ENCODE measurements at places on chromosomes 5 and 9. TPM values are rescaled to one million over a fixed set of nuclear protein-coding genes. Genes with fewer than 3 reads are reported as not detected.

The BTNL9 gene
- total RNA-seq, result not detected

The CMYA5 gene
- 1.6 TPM for total RNA-seq

The PCDHGA9 gene
- total RNA-seq, result 1.7 TPM

The SPATA31D4 gene
- total RNA-seq, result not detected

The RXFP3 gene
- total RNA-seq, result not detected

The PPP2R2B gene
- total RNA-seq, result not detected

The BTNL3 gene
- total RNA-seq, result not detected

The PCDHGA3 gene
- 0.23 TPM for total RNA-seq

The SLCO6A1 gene
- total RNA-seq, result not detected

The BSPRY gene
- total RNA-seq, result not detected

The FOXD4L6 gene
- under 0.01 TPM for total RNA-seq

The KCNN2 gene
- total RNA-seq, result not detected

The OR2S2 gene
- 0.08 TPM for total RNA-seq

The C9orf152 gene
- total RNA-seq, result under 0.01 TPM

The CNTNAP3 gene
- total RNA-seq, result 5.6 TPM

The LOX gene
- total RNA-seq, result 77.0 TPM

The DMGDH gene
- 0.68 TPM for total RNA-seq

The FKTN gene
- total RNA-seq, result 15.1 TPM

The GGTA1 gene
- total RNA-seq, result 0.12 TPM

The GPX3 gene
- total RNA-seq, result 54.4 TPM

The C7 gene
- total RNA-seq, result 15.8 TPM

The STPG3 gene
- not detected for total RNA-seq

The PHAX gene
- 39.1 TPM for total RNA-seq

The AFAP1L1 gene
- 5.6 TPM for total RNA-seq

The TESK1 gene
- total RNA-seq, result 5.7 TPM

The GMCL2 gene
- not detected for total RNA-seq

The ZDHHC11B gene
- 0.12 TPM for total RNA-seq

The MOB3B gene
- total RNA-seq, result 0.15 TPM

The RANBP3L gene
- 0.08 TPM for total RNA-seq

The ZNF366 gene
- total RNA-seq, result under 0.01 TPM

The C5orf58 gene
- total RNA-seq, result not detected

The FAM13B gene
- total RNA-seq, result 33.7 TPM

The RNF20 gene
- total RNA-seq, result 32.9 TPM

The CER1 gene
- not detected for total RNA-seq

The GABBR2 gene
- total RNA-seq, result not detected

The PPIP5K2 gene
- total RNA-seq, result 36.6 TPM

The BARX1 gene
- total RNA-seq, result not detected

The DIRAS2 gene
- not detected for total RNA-seq

The SH3RF2 gene
- 0.59 TPM for total RNA-seq

The FGF1 gene
- total RNA-seq, result 3.8 TPM

The PHF24 gene
- under 0.01 TPM for total RNA-seq

The ZNF658 gene
- total RNA-seq, result 2.9 TPM

The WHRN gene
- total RNA-seq, result 1.2 TPM

The GARNL3 gene
- 2.6 TPM for total RNA-seq

Measured in smooth muscle cell of the coronary artery (primary cell).